ENCODE measurements at places on chromosomes 11 and 22. TPM values are rescaled to one million over a fixed set of nuclear protein-coding genes. Genes with fewer than 3 reads are reported as not detected.

H19 gene
- not detected for total RNA-seq

TRAF6 gene
- 16.9 TPM for total RNA-seq

SHISA8 gene
- total RNA-seq, result 10.9 TPM

KCNK4 gene
- total RNA-seq, result 0.44 TPM

PITPNM1 gene
- total RNA-seq, result 111 TPM

MS4A7 gene
- total RNA-seq, result 43.1 TPM

LGR4 gene
- total RNA-seq, result 3.0 TPM

SCGB1C1 gene
- total RNA-seq, result not detected

- H3K36me3 ChIP-seq, result peaks cover under 1% of the 10 kb centered on the region
- H3K4me3 ChIP-seq, result no peak overlapping the region
These were observed 5.3 kb downstream of the SPTBN2 start for GRCh38 chr11:66723693-66724092.

DNA sequence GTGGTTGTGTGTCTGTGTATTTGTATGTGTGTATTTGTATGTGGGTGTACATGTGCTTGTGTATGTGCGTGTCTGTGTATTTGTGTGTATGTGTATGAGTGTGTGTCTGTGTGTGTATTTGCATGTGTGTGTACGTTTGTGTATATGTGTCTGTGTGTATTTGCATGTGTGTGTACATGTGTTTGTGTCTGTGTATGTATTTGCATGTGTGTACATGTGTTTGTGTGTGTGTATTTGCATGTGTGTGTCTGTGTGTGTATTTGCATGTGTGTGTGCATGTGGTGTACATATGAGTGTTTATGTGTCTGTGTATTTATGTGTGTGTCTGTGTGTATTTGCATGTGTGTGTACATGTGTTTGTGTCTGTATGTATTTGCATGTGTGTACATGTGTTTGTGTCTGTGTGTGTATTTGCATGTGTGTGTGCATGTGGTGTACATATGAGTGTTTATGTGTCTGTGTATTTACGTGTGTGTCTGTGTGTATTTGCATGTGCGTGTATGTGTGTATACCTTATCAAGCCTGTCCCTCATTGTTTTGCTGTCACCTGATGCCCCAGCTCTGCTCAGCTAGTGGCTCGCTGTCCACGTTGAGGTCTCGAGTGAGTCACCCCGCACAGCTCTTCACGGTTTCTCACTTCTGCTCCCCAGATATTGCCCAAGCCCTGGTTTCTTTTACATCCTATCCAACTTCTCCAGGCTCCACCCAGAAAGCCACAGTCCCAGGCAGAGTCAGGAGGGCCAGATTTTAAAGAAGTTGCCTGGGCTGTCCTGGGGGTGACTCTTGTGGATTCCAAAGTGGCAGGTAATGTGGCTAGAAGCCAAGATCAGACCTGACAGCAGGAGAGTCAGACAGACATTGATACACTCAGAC, 15.2 kb downstream of the MB start:
- H3K4me1 ChIP-seq, result no peaks in the 10 kb centered on the region
- no peak overlapping the region for H3K4me3 ChIP-seq
- H3K27me3 ChIP-seq, result peaks cover 16% of the 10 kb centered on the region
- no peaks in the 10 kb centered on the region for H3K36me3 ChIP-seq

DNA sequence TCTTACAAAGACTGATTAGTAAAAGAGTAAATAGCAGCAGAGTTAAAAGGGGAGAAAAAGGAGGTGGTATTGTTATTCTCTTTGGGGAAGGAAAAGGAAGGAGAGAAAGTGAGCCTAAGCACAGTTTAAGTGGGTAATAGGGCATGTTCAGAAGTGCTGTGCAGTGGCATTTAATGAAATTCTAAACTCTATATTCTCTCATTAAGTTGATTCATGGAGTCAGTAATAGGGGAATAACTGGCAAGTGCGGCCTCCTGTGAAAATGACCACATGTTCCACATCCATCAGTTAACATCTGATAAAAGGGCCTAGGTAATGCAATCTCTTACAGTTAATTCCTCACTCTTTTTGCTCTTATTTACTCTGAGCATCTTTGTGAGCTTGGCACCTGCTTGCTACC, 516.7 kb downstream of the JRKL start:
- H3K27me3 ChIP-seq, result no peaks in the 10 kb centered on the region
- no peak overlapping the region for H3K4me3 ChIP-seq
- H3K27ac ChIP-seq, result no peak overlapping the region
- H3K36me3 ChIP-seq, result no peaks in the 10 kb centered on the region
- no peak for DNase-seq
- no peaks in the 10 kb centered on the region for H3K4me1 ChIP-seq

DNA sequence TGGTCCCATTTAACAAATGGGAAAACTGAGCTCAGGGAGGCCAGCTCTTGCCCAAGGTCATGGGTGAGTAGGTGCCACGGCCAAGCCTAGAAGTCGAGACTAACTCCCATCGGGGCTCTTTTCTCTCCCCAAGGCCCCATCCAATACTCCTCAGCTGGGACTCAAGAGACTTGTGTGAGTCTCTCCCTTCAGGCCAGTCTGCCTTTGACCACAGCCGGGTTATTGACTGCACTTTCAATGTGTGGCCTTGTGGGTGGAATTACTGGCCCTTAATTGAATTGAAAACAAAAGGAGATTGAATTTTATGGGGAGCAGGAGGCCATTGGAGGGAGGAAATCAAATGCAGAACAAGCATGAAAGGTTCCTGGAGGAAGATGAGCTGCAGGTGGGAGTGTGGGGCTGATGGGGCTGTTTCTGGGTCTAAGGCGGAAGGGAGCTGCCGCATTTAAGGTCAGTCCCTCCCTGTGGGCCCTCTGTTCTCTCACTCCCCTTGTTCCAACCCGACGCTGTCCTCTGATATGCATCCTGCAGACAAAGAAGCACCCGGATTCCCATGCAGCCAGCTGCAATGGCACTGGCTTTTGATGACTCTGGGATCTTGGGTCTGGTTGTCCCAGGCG, 552.8 kb downstream of the MIAT start:
- peaks cover 16% of the 10 kb centered on the region for H3K27me3 ChIP-seq
- DNase-seq, result no peak
- no peaks in the 10 kb centered on the region for H3K4me1 ChIP-seq
- H3K27ac ChIP-seq, result no peak overlapping the region
- no peaks in the 10 kb centered on the region for H3K36me3 ChIP-seq
- no peak overlapping the region for H3K4me3 ChIP-seq

GRCh38 chr11:44928816-44929215, 21.9 kb downstream of the TP53I11 start:
- H3K4me1 ChIP-seq, result peaks cover 3% of the 10 kb centered on the region
- H3K36me3 ChIP-seq, result peaks cover 10% of the 10 kb centered on the region
- no peak overlapping the region for H3K27ac ChIP-seq

DNA sequence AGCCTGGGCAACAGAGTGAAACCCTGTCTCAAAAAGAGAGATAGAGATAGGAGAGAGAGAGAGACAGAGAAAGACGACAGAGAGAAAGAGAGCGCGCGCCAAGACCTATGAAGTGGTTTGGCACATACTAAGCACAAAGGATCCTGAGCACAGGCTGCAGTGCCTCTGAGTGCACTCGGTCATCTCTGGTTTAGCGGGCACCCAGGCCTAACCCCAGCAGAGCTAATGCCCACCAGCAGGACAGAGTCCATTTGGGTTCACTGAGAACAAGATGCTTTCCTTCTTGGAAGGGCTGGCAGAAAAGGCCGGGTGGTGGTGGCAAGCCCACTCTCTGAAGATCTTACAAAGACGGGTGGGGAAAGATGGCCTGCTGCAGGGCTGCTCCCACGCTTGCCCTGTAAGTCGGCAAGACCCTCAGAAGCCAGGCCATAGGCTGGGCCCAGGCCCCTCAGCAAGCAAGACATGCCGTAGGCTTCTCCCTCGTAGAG, 3.3 kb downstream of the SCARF2 start:
- no peak overlapping the region for H3K4me3 ChIP-seq
- DNase-seq, result no peak
- no peak overlapping the region for H3K27ac ChIP-seq
- peaks cover 40% of the 10 kb centered on the region for H3K4me1 ChIP-seq
- no peaks in the 10 kb centered on the region for H3K36me3 ChIP-seq
- peaks cover 49% of the 10 kb centered on the region for H3K27me3 ChIP-seq

GRCh38 chr11:131579932-131580387, 209.5 kb downstream of the NTM start:
- no peaks in the 10 kb centered on the region for H3K36me3 ChIP-seq
- H3K4me1 ChIP-seq, result no peaks in the 10 kb centered on the region
- H3K4me3 ChIP-seq, result no peak overlapping the region
- no peak for DNase-seq

- no peak overlapping the region for H3K27ac ChIP-seq
- H3K4me1 ChIP-seq, result peaks cover 13% of the 10 kb centered on the region
- DNase-seq, result no peak
- no peak overlapping the region for H3K4me3 ChIP-seq
These were observed 199.0 kb upstream of the MTNR1B start for GRCh38 chr11:92770419-92770818.

GRCh38 chr11:44774108-44774507, 47.3 kb downstream of the TSPAN18 start:
- peaks cover 3% of the 10 kb centered on the region for H3K4me1 ChIP-seq
- no peaks in the 10 kb centered on the region for H3K36me3 ChIP-seq
- no peak overlapping the region for H3K27ac ChIP-seq
- H3K4me3 ChIP-seq, result no peak overlapping the region
- peaks cover 2% of the 10 kb centered on the region for H3K27me3 ChIP-seq

GRCh38 chr11:125371431-125371935, 124.6 kb downstream of the FEZ1 start:
- no peak for DNase-seq
- no peaks in the 10 kb centered on the region for H3K36me3 ChIP-seq
- no peak overlapping the region for H3K27ac ChIP-seq
- peaks cover 25% of the 10 kb centered on the region for H3K27me3 ChIP-seq

DNA sequence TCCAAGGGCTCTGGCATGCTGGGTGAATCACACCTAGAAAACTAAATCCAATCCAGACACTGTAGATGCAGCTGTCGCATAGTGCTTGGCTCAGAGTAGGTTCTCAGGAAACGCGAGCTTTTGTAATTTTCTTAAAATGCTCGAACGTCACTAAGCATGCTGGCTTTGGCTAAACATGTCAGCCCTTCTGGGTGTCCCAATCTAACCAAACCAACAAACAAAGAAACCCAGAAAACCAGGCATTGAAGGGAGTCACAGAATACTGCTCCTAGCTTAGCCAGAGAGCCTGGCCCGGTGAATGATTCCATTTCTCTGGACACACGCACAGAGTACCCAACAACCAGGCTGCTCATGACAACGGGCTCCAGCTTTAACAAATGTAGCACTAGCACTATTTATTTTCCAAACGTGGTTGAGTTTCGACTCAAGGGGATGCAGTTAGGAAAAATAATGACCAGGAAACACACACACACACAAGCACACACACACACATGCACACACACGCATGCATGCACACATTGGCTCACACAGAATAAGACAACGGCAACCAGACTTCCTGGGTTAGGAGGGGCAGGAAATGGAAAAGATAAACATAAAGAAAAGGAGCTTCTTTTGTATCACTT, 492.6 kb downstream of the MIAT start:
- DNase-seq, result no peak
- peaks cover 12% of the 10 kb centered on the region for H3K27me3 ChIP-seq
- no peak overlapping the region for H3K27ac ChIP-seq
- no peak overlapping the region for H3K4me3 ChIP-seq
- H3K4me1 ChIP-seq, result no peaks in the 10 kb centered on the region
- no peaks in the 10 kb centered on the region for H3K36me3 ChIP-seq

DNA sequence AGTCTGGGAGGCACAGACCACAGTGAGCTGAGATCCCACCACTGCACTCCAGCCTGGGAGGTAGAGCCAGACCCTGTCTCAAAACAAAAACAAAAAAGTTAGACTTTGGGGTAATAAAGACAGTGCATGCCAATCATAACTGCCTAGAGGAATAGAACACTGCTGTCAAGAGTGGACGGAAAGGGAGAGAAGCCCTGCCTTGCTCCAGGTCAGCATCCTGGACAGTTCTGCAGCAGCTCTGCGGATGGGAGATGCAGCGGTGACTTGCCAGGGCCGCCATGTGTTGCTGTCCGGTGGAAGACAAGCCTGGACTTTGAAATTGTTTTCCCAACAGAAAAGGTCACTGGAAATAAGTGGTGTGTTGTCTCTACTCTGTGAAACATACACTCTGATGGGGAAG, 618.2 kb downstream of the TBC1D22A start:
- DNase-seq, result no peak
- no peak overlapping the region for H3K4me3 ChIP-seq
- no peaks in the 10 kb centered on the region for H3K27me3 ChIP-seq
- no peak overlapping the region for H3K27ac ChIP-seq
- H3K4me1 ChIP-seq, result no peaks in the 10 kb centered on the region
- no peaks in the 10 kb centered on the region for H3K36me3 ChIP-seq

DNA sequence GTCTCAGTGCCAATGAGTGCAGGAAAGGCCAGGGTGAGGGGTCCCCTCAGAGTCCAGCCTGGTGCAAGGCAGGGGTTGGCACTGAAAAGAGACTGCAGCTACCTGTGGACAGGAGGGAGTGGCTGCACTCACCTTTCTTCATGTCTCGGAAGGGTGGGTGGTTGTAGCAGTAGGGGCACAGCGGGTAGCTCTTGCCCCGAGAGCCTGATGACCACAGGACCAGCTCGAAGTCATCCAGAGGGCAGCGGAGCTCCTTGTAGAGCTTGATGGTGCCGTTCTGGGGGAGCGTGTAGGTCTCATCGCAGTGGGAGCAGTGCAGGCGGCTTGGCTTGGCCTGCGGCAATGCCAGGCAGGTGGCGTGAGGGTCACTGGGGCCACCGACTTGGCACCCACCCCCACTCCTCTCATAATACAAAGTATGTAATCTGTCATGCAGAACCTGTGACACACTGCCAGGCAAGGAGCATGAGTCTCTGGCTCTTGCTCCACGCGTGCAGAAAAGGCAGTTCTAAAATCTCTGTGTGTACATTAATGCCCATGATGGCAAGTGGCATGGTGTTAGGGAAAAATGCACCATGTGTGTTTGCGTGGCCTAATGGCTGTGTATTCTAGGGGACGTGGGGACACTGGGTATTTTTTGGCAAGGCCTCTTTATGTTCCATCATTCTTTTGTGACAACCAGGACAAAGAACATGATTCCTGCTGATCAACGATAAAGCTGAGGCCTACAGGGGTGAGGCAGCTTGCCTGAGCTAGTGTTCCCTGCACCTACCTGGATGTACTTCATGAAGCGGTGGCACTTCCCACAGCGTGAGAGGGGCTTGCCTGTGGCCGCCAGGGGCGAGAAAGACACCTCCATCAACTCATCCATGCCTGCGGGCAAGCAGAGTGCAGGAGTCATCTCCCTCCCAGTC, 6.0 kb upstream of the PPM1F start:
- no peak for DNase-seq
- H3K4me1 ChIP-seq, result no peaks in the 10 kb centered on the region
- H3K27me3 ChIP-seq, result no peaks in the 10 kb centered on the region

DNA sequence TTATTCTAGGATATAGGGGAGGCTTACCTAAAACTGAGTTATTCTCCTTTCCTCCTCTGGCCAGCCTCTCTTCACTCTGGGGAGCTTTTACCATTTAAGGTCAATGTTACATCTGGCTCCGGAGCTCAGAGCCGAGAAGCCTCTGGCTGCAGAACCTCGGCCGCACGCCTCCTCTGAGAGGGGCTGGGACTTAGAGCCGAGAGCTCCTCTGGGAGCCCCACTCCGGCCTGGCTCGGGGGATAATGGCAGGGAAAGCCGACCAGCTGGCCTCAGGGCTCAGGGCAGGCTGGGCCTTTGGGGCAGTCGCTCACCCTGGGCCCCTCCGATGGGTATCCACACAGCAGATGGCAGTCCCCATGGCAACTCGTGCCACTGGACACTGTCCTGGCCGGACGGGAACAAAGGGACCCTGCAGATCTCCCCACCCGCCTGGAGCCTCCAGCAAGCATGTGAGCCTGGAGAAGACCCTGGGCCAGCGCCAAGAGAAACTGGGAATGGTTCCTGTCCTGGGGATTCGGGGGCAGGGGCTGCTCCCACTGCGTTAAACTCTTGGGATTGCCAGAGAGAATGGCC, at the start of gene IRAG1:
TSS of gene IRAG1 (minus strand) at position 247 of the 573 bp plus-strand sequence. CDS start at position 94, 153 bp downstream.
- no peak for DNase-seq
- peaks cover 18% of the 10 kb centered on the region for H3K4me1 ChIP-seq
- H3K27me3 ChIP-seq, result no peaks in the 10 kb centered on the region
- no peaks in the 10 kb centered on the region for H3K36me3 ChIP-seq
- H3K27ac ChIP-seq, result no peak within 1 kb of the TSS

All from activated B cell treated with CpG ODN at 0.5 μM for 24 hours (primary cell).